Mammary epithelial cell (primary cell): ENCODE measurements at places on chromosomes 11 and 22. TPM values are rescaled to one million over a fixed set of nuclear protein-coding genes. Genes with fewer than 3 reads are reported as not detected.

The KCNQ1 gene
- 0.67 TPM in 1 of 2 replicates, not detected in the other for total RNA-seq

The OMP gene
- total RNA-seq: not detected

The CTSD gene
- 548 and 550 TPM in 2 replicates for total RNA-seq

DNA sequence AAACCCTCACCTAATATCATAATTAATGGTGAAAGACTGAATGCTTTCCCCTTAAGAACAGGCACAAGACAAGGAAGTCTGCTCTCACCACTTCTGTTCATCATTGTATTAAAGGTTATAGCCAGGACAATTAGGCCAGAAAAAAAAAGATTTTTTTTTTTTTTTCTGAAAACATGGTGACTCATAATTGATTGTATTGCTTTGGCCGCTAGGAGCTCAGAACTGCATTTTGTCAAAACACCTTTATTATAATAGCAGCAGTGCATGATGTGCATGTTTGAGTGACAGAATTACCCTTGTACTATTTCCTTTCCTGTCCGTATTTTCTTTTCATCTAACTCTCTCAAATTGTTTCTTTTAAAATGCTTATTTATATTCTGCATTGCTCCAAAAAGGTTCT lies 98.1 kb downstream of the RNF169 start:
- DNase-seq: no peak

The NOX4 gene
- 1.3 TPM for total RNA-seq

The NRXN2 gene
- 2.6 and 4.5 TPM in 2 replicates for total RNA-seq

DNA sequence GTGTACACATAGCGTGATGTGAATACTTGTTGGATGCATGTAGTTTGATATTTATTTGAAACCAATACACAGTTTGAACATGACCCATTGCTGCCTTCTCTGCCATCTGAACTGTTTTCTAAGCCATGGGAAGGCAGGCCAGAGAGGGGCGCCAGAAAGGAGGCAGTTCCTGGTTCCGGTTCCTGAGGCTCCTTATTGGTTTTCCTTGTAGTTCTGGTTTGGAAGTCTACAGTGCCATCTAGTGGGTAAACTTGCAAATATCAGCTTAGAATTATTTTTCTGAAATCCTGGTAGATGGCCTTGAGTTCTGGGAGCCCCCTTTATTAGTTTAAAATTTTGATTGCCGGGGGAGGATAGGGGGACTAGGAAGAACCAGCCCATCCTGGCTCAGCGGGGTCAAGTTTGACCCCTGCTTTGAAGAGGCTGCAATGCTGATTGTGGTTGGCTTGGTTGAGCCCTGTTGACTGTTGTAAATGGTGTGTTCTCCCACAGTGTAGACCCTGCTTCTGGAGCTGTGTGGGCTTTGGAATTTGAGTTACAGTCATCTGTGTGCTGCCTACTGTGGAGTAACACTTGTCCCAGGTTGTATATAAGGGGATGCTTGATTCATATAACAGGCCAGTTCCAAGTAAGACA lies 48.4 kb downstream of the GRAMD1B start:
- DNase-seq: peak; percentile 37

DNA sequence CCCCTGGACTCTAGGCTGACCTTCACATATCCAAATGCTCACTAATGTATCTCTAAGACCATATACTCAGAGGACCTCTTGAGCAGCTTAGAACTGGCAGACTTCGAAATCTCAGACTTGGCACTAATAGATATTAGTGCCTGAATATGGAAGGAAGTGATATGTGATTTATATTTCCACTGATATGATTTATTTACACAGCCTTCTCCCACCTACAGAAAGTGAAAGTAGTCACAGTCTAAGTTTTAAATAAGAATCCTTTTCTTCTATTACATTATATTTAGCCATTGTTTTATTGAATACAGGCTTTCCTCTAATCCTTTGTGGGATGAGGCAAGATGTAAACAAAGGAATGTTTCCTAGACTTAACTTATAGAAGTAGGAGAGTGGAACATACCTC lies 6.7 kb upstream of the NAV2 start:
- DNase-seq: no peak

DNA sequence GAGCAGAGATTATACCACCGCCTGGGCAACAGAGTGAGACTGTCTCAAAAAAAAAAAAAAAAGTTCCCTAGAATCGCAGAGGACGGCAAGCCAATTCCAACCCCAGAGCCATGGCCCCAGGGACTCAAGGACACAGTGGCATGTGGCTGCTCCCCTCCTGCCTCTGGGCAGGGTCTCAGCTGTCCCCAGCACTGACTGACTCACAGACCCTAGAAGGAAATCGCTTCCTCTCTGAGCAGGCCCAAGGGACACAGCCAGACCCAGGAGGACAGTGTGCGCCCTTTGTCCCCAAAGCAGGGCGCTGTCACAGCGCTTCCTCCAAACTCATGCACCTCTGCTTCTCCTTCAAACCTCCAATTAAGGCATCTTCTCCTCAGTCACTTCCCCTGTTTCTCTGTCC lies 2.3 kb downstream of the PACSIN3 start:
- DNase-seq: no peak

GRCh38 chr11:89437317-89437716 lies 53.9 kb downstream of the NOX4 start:
- DNase-seq: no peak

The CASP5 gene
- 0.17 TPM for total RNA-seq

DNA sequence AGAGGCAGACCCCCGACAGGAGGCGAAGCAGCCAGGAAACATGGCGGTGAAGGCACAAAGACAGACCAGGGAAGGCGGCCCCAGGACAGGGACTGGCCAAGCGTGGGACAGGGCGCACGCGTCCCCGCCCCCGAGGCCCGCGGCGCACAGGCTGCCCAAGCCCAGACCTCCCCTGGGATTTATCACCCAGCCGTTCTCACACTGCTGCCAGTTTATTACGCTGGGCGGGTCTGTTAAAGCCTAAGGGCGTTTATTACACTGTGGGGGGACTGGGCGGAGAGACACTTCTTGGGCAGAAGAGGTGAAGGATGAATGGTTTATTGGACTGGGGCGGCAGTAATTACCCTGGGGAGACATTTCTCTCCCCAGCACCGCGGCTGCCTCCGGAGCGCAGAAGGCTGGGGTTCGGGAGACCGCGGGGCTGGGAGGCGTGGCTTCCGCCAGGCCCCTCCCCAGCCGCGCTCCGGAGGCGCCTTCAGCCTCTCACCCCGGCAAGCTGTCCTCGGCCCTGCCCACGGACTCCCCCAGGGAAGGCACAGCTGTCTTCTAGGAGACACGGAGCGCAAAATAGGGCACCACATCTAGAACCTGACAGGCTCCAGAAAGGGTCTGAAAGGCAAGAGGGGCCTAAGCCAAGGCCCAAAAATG lies 47.1 kb downstream of the SLC22A12 start:
- no peak for DNase-seq

DNA sequence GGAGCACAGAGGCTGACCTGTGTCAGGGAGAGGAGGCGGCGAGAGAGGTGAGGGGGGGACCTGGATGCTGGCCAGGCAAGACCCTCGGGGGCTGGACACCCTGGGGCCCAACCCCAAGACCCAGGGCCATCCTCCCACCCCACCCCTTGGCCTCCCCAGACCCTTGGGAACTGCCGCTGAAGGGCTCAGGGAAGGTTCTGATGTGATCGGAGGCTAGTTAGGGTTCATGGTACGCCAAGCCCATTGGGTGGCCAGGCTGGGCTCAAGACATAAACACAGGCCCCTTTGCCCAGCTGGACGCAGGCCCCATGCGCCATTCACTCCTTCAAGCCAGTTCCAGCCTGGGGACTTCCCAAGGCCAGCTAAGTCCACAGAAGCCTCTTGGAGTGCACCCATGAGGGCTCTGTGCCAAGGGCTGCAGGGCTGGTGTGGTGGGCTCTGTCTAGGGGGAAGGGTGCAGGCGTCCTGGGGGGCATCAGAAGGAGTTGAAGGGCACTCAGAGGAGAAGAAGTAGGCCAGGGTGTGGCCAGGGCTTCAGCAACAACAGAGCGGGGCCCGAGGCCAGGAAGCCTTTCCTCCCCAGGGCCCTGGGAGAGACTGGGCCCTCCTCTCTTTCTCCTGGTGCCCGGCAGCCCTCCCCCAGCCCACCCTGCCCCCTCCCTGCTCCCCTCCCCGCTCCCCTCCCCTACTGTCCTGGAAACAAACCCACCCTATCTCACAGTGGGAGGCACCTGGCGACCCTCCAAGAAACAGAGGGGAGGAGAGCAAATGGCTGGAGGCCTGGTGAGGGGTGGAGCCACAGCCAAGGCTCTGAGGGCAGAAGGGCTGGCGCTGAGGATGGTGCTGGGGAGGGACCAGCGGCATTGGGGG lies 12.9 kb downstream of the TSPAN32 start:
- no peak for DNase-seq

- no peak for DNase-seq
Observed at GRCh38 chr11:77410076-77410827, 63.6 kb downstream of the PAK1 start.

DNA sequence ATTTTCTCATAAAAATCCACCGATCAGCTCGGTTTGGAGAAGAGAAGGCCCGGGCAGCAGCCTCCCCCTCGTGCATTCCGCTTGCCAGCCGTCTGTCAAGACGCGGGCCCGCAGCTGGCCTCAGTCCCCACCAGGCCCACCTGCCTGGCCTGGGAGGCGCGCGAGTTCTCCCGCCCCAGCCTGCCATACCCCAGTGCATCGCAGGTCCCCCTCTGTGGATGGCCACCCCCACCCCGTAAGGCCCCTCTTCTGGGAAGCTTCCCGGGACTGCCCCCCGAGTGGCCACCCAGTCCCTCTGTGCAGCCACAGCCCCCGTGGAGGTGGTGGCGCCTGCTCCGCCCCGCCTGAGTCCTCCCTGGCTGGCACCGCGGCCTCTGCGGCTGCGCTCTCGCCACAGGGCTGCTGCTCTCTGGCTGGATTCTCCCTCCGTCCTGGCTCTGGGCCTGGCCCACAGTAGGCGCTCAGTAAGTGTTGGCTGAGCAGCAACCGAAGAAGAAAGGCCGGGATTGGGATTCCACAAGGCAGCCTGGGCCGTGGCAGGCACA lies 74.0 kb upstream of the TCF20 start:
- no peak for DNase-seq

The PRODH gene
- total RNA-seq: 2.7 TPM

- no peak for DNase-seq
Observed at GRCh38 chr11:7444091-7444981, 41.0 kb upstream of the OLFML1 start.

DNA sequence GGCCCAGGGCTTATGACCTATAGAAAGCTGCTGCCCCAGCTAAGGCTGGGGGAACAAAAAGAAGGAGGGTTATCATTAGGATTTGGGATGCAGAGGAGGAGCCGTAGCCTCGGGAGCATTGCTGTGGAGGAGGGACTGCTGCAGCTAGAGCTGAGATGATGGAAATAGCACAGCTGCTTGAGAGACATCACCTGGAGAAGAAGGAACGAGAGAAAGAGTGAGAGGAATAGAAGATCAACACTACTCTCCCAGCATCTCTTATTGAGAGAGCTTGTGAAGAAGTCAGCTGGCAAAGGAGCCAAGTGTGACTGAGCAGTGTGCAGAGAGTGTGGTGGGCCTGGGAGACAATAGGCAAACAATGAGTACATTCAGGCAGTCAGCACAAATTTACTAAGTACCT lies 100.7 kb upstream of the PLET1 start:
- no peak for DNase-seq

DNA sequence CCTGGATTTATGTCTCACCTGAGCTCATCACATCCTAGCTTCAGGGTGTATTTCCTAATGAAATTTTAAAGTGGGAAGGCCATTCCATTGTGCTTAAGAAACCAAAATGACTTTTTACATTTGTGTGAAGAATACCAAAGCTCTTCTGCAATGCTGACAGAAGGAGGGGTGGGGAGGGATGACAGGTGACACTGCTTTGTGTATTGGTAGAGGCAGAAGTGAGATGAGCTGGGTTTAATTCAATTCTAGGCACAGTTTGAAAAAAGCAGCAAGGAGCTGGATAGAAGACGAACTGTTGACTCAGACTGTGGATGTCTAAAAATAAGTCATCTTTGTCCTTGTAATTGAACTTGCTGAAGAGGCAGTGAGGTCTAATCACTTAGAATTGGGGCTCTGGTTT lies 710.3 kb upstream of the KIRREL3 start:
- no peak for DNase-seq

- no peak for DNase-seq
Observed at GRCh38 chr11:126514061-126514693, 158.7 kb downstream of the ST3GAL4 start.

The MUC5AC gene
- total RNA-seq: not detected
